ENCODE measurements at places on chromosomes 6 and 20.

GRCh38 chr20:52439375-52439774 is 247.8 kb upstream of the ZFP64 start:
- no peak for DNase-seq

DNA sequence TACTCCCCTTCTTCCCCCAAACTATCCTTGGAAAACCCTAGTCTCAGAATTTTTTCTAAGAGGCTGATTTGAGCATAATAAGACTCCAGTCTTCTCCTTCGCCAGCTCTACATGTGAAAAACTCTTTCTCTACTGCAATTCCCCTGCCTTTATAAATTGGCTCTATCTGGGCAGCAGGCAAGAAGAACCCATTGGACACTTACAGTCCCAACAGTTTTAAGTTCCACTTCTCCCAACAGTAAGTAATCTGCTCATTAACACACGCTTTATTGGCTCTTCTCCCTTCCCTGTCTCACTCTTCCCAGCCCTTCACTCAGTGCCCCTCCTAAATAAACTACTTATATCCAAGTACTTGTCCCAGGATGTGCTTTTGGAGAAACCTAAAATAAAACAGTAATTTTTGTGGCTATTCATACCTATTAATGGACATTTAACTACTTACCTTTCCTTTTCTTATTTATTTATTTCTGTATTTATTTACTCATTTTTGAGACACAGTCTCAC is 11.1 kb upstream of the DDR1 start:
- no peak for DNase-seq

DNA sequence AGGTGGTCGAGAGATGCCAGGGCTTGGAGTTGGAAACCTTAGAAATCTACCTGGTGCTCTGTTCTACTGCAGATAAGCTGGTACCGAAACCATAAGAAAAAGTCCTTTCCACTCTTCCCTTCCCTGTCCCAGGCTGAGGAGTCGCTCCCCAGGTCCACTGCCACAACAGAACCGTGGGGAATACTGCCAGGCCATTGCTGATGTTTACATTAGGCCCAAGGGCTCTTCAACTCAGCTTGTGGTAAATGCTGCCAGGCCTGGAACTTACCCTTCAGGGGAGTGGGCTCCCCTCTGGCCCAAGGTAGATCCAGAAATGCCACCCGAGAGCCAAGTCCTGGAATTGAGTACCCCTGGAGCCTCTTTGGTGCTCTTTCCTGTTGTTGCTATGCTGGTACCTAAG is 388.4 kb downstream of the ESR1 start:
- no peak for DNase-seq

GRCh38 chr6:84271061-84271716 is 43.7 kb upstream of the CEP162 start:
- DNase-seq, result no peak

DNA sequence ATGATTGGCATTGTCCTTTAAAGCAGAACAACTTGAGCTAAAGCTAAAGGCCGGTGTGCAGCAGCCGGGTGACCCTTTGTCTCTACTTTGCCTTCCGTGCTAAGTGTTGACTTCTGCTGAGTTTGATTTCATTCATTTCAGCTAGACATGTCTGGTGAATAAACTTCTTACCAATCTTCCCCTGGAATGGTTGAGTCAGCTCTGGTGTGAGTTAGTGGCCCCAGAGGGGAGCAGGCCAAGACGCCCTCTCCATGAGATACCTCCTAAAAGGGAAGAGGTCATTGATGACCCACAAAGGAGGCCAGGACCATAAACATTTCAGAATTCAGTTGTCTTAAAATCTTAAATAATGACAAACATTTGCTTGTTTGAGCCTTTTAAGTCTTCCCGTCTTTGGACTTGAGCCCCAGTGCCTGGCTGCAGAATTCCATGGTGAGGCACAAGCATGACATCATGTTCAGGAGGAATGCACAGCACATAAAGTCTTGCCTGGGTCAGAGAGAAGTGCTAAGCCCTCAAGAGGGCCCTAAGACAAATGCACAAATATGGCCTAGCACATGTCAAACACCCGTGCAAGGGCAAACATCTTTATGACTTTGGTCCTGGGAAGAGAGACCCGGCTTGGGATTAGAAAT is 96.3 kb upstream of the NEDD9 start:
- DNase-seq, result no peak

DNA sequence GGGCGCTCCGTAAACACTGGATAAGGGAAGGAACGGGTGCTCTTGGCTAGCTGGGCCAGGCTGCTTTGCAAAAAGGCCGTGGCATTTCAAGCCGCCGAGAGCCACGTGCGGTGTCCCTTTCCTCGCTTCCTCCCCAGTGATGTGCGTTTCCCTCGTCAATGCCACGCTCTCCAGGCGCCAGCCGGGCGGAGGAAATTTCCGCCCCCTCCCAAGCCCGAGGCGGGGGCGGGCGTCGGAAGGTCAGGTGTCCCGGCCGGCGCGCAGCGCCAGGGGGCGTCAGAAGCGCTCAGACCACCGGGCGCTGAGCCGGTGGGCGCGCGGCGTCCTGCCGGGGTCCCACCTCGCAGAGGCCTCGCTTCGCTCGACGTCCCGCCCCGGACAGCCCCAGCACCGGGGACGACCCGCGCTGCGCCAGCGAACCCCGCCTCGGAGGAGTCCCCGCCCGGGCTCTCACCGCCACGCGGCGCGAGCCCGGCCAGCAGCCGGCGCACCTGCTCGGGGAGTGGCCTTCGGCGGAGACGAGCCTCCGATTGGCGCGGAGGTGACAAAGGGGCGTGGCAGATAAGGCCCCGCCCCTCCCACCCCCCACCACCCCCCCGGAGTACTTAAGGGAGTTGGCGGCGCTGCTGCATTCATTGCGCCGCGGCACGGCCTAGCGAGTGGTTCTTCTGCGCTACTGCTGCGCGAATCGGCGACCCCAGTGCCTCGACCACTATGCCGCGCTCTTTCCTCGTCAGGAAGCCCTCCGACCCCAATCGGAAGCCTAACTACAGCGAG is at the start of gene SNAI1:
SNAI1 (plus strand) TSS at position 635 of the 777 bp plus-strand sequence; CDS start at position 715, 80 bp downstream.
- peak; percentile 76 for DNase-seq

DNA sequence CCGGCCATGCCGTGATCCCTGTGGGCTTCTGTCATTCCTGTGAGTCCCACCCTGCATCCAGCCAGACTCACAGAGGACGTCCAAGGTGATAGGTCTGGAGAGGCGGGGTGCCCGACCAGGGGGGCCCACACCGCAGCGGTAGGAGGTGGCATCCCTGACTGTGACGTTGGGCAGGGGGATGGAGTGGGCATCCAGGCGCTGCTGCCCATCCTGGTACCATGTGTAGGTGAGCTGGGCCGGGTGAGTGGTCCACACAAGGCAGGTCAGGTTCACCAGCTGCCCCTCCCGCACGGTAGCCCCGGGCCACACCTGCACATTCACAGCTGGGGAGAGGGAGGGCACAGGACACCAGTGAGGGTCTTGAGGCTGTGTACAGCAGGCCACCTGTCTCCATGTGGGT is 11.6 kb upstream of the ADAM33 start:
- no peak for DNase-seq

DNA sequence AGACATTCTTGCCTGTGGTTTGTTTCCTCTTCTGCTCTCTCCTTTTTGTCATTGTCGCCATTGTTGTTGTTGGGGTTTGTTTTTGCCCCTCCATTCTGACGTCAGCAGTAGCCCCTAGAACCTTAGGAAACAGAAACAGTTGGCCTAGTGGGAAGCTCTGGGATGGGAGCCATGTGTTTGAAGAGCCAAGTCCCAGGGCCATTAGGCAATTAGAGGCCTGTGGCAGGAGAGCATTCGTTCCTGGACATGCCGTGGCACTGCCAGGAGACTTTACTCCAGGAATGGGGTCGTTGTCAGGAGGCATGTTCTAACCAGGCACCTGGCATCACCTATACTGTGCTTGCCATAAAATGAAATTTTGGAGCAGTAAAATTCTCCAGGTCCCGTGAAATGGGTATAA is 39.7 kb downstream of the PPARD start:
- DNase-seq, result no peak

DNA sequence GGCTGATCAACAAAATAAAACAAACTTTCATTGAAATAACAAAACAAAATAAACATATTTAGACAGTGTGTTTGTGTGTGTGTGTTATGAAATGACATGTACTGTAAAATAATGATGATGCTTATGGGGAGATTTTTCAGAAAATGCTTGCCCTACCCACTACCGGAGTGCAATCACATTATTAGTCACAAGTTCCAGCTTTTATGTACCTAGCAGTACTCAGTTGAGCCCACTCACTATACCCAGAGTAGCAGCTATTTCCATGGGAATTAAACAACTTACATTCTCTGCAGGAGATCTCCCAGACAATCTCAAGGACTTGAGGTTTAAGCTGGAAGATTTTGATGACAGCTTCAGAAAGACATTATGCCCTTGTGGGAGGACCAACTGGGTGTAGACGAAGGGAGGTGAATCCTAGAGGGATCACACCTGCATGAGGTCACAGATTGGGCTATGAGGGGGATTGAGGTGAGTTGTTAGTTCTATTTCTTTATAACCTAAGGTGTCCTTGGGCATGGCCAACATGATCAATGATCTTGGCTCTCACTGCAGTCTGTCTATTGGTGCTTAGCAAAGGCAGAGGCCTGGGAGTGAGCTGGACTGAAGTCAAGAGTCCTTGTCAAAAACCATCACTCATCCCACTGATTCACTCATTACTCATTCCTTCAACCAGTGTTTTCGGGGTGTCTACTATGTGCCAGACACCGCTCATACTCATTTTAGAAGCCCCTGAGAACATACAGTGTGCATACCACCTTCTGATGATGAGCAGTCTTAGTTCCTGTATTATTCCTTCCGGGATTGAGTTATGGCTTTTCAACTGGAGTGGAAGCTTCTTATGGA is 6.7 kb upstream of the CLIC5 start:
- DNase-seq, result no peak

GRCh38 chr6:42407379-42407778 is 44.3 kb downstream of the TRERF1 start:
- DNase-seq, result no peak

DNA sequence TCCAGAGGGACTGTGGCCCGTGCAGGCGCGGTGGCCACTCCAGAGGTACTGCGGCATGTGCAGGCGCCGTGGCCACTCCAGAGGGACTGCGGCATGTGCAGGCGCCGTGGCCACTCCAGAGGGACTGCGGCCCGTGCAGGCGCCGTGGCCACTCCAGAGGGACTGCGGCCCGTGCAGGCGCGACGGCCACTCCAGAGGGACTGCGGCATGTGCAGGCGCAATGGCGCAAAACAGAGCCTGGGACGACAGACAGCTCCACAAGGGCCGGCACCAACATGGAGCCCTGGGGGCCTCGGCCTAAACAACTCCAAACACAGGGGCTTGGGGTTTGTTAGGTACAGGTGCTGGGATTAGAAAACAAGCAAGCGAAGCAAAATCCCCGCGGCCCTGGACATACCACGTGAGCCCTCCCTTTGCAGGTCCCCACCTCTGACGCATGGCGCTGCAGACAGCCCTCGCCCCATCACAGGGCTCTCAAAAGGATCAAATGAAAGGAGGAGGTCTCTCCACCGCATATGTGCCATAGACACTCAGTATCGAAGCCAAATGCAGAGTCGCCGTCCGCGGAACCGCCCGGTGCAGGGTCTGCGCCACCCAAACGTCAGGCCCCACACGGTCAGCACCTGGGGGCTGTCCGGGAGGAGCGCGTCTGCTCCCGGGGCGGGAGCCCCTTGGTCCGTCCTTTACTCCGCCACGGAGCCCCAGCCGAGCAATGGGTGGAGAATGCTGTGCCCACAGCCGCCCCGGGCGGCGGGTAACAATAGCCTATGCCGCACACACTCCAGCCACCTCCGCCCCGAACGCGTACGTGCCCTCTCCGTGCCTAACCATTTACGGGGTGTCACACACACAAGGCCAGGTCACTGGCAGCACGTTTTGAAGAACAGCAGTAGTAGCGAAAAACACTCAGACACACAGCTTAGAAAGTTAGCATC is 85.7 kb downstream of the TAF4 start:
- no peak for DNase-seq

- no peak for DNase-seq
These were observed 244.6 kb upstream of the FOXQ1 start for GRCh38 chr6:1067346-1067745.

DNA sequence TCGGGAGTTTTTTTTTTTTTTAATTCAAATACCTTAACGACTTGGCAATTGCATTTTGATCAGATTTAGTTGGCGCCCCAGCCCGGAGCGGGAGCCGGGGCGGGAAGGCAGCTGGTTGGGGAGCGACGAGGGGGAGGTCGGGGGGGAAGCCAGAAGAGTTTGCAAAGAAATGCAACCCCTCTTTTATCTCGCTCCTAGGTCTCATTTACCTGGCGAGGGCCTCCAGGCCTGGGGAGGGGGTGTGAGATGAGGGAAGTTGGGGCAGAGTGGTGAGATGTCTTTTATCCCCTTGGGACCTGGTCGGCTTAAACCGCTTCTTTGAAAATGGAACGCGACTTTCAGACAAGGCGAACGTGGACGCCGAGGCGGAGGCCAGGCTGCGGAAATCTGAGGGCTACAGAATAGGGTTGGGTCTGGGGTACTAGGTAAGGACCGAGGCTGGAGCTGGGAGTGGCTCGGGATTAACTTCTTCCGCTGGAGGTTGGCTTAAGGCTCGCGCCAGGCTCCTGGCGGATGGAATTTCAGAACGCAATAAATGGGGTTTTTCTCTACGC is 40.3 kb downstream of the NCR2 start:
- DNase-seq, result no peak

DNA sequence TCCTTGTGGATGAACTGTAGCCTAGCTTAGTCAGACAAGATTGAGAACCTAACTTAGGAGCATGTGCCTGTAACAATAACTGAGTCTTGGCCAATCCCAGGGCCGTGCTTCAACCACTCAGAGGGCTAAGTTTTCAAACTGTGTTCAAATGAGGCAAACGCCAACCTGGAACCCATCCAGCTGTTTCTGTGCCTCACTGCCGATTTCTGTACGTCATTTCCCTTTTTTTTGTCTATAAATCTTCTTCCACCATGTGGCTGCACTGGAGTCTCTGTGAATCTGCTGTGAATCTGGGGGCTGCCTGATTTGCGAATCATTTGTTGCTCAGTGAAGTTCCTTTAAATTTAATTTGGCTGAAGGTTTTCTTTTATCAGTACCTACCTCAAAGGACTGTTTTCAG is 115.0 kb upstream of the CHD6 start:
- DNase-seq, result no peak

- no peak for DNase-seq
These were observed 7.5 kb downstream of the JARID2 start for GRCh38 chr6:15253203-15254022.

GRCh38 chr6:151434369-151434768 is 17.6 kb downstream of the RMND1 start:
- no peak for DNase-seq

GRCh38 chr20:13684566-13685222 is 46.0 kb upstream of the TASP1 start:
- DNase-seq, result peak; percentile 98

- DNase-seq, result no peak
These were observed 931 bp upstream of the EBF4 start for GRCh38 chr20:2691663-2692035.

GRCh38 chr20:25035921-25036320 is 22.0 kb downstream of the ACSS1 start:
- peak; percentile 86 for DNase-seq

- DNase-seq, result no peak
These were observed 63.9 kb upstream of the MOCS1 start for GRCh38 chr6:39998126-39998525.
